ENCODE measurements at places on chromosomes 3 and 15.

GRCh38 chr15:42104095-42104891, 9.9 kb upstream of the PLA2G4D start:
- DNase-seq, result no peak

GRCh38 chr3:156448300-156448699, 106.6 kb downstream of the SSR3 start:
- DNase-seq, result no peak

GRCh38 chr3:14524311-14524711, 15.8 kb downstream of the GRIP2 start:
- DNase-seq, result no peak

DNA sequence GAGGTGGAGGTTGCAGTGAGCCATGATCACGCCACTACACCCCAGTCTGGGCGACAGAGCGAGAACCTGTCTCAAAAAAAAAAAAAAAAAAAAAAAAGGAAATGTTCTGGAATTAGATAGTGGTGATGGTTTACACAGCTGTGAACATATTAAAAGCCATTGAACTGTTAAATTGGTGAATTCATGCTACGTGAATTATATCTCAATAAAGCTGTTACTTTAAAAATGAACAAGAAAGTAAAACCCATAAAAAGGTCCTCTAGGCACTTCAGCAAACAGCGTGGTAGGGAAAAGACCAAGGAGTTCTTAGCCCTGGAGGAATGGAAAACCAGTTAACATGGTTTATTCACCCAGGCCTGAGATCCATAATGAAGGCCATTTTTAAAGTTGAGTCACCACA, 180.1 kb downstream of the ATG7 start:
- DNase-seq, result no peak

- no peak for DNase-seq
Observed at GRCh38 chr15:85792102-85792731, 2.5 kb downstream of the KLHL25 start.

DNA sequence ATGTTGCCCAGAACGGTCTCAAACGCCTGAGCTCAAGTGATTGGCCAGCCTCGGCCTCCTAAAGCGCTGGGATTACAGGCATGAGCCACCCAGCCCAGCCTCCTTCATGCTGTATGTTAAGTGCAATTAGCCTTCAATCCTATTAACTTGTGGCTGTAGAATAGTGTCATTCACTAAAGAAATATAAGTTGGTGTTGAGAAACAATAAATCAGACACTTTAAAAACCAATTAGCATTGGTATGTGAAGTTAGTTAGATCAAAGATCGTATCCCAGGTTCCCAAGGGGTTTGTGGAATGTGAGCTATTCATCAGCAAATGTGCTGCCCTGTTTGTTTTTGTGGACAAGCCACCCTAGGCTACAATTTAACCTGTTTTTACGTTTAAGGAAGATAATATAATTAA, 11.0 kb upstream of the PIK3CB start:
- DNase-seq, result no peak

- no peak for DNase-seq
Observed at GRCh38 chr15:62777671-62778070, 264.9 kb upstream of the TPM1 start.

- DNase-seq, result no peak
Observed at GRCh38 chr15:80747317-80748053, 31.7 kb upstream of the CEMIP start.

GRCh38 chr15:90915216-90915807, 12.2 kb downstream of the MAN2A2 start:
- no peak for DNase-seq

- DNase-seq, result no peak
Observed at GRCh38 chr3:97822359-97822775, 556 bp downstream of the CRYBG3 start.

DNA sequence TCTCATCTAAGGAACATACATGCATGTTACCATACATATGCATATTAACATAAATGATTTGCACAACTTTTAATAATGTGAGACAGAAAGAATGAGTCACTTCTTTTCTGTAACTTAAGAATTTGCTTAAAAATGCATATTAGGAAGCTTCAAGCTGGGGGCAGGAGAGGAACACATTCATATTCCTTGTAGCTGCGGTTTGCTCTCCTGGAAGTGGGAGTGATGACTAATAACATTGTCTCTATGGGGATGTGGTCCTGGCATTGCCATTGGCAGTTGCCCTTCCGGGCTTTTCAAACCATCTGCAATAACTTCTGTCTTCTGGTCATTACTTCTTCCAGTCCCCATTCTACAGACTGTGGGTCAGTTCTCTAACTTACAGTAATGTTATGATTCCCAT, 15.6 kb downstream of the CHST2 start:
- DNase-seq, result no peak

DNA sequence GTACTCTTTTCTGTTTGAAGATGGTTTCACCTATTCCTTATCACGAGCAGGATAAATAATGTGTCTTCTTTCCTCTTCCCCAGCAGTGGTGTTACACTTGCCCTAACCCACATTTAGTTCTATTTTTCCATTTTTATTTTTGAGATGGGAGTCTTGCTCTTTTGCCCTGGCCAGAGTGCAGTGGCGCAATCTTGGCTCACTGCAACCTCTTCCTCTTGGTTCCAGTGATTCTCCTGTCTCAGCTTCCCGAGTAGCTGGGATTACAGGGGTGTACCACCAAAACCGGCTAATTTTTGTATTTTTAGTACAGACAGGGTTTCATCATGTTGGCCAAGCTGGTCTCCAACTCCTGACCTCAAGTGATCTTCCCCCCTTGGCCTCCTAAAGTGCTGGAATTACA, 372.4 kb downstream of the FOXP1 start:
- DNase-seq, result no peak

GRCh38 chr3:8436661-8437287, 64.8 kb upstream of the LMCD1 start:
- DNase-seq, result no peak

DNA sequence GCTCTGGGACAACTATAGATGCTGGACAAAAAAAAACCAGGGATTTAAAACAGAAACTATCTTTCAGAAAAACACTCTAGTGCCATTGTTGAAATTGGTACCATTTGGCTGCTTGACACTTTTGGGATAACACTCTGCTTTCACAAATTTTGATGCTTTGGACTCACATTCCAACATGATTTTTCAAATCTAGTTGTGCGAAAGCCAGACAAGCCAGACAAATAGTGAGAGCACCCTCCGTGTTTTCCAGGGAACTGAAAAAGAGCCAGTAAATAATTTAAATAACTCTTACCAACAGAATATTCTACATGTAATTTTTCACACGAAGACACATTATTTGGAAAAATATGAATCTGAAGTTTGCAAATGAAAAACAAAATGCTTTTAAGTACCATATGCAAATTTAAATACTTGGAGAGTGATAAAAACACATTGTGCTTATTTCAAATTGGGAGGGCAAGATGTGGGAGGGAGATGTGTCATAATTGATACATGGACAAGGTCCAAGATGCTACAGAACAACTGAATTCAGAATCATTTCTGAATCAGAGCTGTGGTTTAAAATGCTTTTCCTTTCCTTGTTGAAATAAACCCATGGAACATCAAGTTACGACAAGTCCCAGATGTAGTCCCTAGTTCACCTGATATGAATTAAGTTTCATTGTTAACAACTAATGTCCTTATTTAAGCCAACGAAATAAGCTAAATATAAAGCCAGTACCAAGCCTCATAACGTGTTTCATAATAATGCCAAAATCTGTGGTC, 144.2 kb upstream of the SOX2 start:
- DNase-seq, result no peak

- no peak for DNase-seq
Observed at GRCh38 chr3:53646723-53647122, 152.3 kb downstream of the CACNA1D start.

- no peak for DNase-seq
Observed at GRCh38 chr3:156323466-156323865, 203.1 kb downstream of the KCNAB1 start.
